ENCODE measurements at places on chromosomes 5 and 9.

DNA sequence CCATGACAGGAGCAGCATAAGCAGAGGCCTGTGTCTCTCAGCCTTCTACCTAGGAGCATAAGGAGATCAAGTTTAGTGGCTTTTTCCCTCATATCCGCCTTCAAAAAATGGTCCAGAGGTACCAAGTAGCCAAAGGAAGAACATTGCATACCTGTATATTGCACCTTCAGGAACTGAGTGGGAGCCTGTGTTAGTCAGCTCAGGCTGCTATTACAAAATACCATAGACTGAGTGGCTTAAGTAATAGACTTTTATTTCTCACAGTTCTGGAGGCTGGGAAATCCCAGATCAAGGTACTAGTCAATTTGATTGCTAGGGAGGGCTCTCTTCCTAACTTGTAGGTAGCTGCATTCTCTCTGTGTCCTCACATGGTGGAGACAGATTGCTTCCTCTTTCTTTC, 597.4 kb upstream of the PTGER4 start:
- no peak for DNase-seq

- DNase-seq = no peak
Measured at GRCh38 chr9:90645721-90646120, 3.1 kb upstream of the DIRAS2 start.

DNA sequence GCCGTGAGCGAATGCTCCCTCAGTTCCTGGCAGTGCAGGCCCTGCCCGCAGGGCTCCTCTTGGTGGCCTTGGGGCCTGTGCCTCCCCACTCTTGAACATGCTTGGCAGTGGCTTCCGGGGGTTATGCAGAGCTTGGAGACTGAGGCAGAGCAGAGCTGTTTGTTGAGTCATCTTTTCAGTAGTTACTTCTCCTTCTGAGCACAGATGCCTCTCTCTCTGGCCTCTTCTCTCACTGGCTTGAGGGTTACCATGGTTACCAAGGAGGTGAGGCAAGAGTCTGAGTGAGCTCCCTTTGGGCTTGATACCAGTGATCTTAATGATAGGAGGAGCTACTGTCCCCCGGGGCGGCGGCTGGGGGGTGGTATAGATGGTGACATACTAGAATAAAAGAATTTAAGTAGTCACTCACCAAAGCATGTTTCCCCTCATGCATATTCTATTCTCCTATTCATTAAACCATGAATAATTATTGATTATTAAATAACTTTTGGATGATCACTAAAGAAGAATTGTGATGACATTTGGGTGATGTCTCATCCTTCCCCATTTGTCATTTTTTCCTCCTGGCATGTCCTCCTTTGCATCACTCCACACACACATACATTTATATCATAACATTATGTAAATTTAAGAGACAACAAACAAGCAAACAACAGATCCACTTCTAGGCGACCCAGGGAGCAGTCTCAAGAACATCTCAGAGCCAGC, 111.1 kb downstream of the ARHGAP26 start:
- peak; percentile 74 for DNase-seq

- no peak for DNase-seq
Measured at GRCh38 chr9:131875828-131876485, 136.1 kb upstream of the RAPGEF1 start.

DNA sequence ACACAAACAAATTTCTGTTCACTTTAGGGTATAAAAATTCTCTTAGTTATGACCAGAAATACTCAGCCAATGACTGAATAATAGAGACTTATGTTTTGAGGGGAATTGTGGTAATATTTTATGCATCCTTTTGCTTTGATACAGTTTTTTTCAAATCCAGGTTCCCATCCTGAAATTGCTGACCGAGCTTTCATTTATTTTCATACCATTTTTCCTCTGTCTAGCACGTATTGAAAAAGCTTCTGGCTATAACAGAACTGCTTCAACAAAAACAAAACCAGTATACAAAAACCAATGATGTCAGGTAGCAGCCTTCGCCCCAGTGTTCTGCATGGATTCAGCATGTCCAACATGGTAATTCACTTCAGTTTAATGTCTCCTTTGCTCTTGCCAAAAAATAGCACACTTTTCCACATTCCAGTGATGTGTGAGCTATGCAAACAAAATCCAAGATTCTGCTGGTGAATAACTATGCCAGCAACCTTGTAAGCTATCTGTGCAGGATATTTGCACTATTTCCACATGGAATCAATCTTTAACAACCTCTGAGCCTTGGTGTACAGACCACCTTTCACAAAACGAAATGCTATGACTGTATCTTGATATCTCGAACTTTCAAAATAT, 22.0 kb downstream of the CCNH start:
- DNase-seq = no peak

DNA sequence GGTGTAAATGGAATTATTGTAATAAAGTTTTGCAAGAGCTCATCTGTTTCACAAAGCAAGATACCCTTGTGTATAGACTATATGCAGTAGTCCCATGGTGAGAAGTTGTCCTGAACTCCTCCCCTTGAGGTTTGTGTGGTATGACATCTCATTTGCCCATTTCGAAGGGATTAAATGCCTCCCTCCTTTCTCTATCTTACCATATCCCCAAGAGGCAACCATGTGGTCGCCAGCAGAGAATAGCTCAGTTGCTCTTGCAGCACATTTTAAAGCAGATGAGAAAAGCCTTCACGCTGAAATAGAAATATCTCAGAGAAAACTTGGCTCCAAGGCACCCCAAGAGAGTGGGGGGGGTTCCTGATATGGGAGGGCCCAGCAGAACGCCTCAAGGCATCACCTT, 4.6 kb downstream of the SEMA6A start:
- DNase-seq = no peak

DNA sequence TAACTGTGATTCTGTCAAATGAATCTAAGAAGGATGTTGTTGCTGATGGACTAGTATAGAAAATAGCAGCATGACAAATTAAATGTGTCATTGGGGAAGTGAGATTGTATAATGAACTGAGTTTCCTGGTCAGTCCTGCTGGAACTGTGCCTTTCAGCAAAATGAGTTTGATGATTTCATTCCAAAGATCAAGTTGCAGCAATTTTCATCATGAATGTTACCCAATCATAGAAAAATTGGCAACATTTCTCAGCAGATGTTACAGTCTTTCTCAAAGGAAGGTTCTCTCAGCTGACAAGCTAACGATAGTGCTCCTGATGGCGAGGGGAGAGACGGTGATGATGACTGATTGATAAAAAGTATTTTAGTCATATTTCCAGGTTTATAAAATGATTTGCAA, 10.7 kb downstream of the PCDHAC2 start:
- DNase-seq = no peak

- no peak for DNase-seq
Measured at GRCh38 chr9:89405826-89406225, 87.5 kb downstream of the SECISBP2 start.

DNA sequence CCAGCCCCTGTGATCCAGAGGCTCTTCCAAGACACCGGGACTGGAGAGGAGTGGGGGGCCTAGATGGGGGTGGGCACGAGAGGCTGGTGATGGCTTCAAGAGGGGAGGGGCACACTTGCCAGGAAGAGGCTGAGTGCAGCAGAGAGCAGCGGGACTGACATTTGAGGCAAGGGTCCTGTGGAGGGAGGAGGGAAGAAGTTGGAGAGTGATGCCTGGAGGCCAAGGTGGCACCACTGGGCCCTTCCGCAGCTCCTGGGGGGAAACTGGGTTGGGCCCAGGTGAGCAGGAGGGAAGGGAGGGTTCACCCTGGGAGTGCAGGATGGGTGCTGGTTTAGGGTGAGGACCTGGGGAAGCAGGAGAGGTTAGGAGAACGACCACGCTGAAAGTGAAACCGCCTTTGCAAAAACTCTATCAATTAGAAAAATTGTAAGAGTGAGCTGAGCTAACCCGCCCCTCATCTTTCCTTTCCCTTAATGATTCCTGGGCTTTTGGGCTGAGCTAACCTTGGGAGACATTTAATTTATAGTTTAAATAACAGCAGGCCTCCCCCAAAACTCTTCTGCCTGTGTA, 26.2 kb downstream of the ABO start:
- DNase-seq = no peak

DNA sequence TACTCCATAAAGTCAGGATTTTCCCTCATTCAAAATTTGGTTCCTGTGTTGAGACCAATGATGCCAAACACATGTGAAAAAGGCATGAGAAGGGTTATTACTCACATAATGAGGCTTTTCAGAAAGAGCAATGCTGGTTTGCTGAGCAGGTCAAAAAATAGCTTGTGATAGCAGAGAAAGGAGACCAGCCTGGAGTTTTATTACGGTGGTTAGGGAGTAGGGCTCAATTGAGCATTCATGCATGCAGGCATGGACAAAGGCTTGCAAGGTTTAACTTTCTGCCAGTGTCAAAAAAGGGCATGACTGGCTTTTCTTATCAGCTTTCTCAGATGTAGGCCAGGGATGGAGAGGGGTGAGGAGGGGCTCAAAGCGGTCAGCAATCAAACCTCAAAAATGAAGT, 628.3 kb downstream of the DNAH5 start:
- DNase-seq = no peak

GRCh38 chr5:74765929-74766328, 988 bp downstream of the GFM2 start:
- no peak for DNase-seq

GRCh38 chr9:93683331-93684134, 107.1 kb downstream of the PHF2 start:
- DNase-seq = peak; percentile 6

GRCh38 chr9:82538634-82539033, 524.3 kb downstream of the RASEF start:
- DNase-seq = no peak

DNA sequence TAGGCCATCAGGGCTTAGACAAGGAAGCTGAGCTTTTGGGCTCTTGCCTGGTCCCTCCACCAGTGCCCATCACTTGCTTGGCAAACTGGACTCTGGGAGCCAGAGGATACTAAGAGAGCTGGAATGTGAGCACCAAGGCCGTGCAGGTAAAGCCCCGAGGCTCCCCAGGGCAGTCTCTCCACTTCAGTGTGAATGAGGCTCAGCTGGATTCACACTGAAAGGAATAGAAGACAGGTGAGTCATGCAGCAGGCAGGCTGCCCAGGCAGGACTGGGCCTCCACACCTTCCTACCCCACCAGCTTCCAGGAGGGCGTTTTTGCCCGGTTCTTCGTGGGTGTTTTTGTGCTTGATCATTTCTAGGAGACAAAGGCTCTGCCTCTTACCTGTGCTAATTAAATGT, 7.3 kb upstream of the CTSV start:
- DNase-seq = no peak

GRCh38 chr5:39209924-39210323, 9.4 kb downstream of the FYB1 start:
- peak; percentile 78 for DNase-seq

- no peak for DNase-seq
Measured at GRCh38 chr5:40355846-40356245, 323.9 kb upstream of the PTGER4 start.

- no peak for DNase-seq
Measured at GRCh38 chr5:166286832-166287231, 2004.6 kb upstream of the WWC1 start.

DNA sequence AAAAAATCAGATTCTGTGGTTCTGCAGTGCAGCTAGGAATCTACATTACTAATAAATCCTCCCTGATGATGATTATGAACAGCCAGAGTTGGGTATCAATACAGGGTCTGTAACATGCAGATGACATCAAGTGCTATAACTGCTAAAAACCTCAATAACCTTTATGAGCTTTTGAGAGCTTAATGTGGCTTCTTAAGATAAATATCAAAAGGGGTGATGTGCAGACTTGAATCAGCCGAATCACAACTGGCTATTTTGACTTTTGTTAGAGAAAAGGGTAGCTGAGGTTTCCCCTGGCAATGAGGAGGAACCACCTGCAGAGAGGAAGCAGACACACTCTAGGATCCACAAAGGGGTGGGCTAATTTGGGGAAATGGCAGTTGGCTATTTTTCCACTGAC, 30.2 kb downstream of the CAPSL start:
- DNase-seq = no peak

GRCh38 chr5:180516440-180516839, 22.3 kb downstream of the CNOT6 start:
- no peak for DNase-seq

- DNase-seq = no peak
Measured at GRCh38 chr9:31674264-31674663, 710.2 kb upstream of the ACO1 start.

Data from CD4-positive, alpha-beta T cell treated with Interleukin-15 for 1 hour (primary cell).